A549 treated with CORT108297 at 1 μM for 4 hours (cell line): ENCODE measurements at places on chromosomes 12 and 14. TPM values are rescaled to one million over a fixed set of nuclear protein-coding genes. Genes with fewer than 3 reads are reported as not detected.

FOXA1 gene
- total RNA-seq: 7.0 to 11.0 TPM (median 10.5 TPM) in 5 replicates

SETD1B gene
- 10.1 to 15.2 TPM (median 13.6 TPM) in 5 replicates for total RNA-seq

NEDD1 gene
- 16.3 to 24.2 TPM (median 20.6 TPM) in 5 replicates for total RNA-seq

RPL10L gene
- not detected in 5 replicates for total RNA-seq

KRT83 gene
- 3.4 to 6.5 TPM (median 5.6 TPM) in 5 replicates for total RNA-seq

BEGAIN gene
- 7.0 to 11.8 TPM (median 9.8 TPM) in 5 replicates for total RNA-seq

KRT85 gene
- total RNA-seq: 0.02 to 0.06 TPM (median 0.05 TPM) in 3 of 5 replicates, not detected in the others

CCT2 gene
- 274 to 382 TPM (median 284 TPM) in 5 replicates for total RNA-seq

GPRC5D gene
- total RNA-seq: not detected in 5 replicates
